IMR-90 (cell line): ENCODE measurements at places on chromosomes 11 and 22. TPM values are rescaled to one million over a fixed set of nuclear protein-coding genes. Genes with fewer than 3 reads are reported as not detected.

Gene GPR83
- 0.03 and 0.07 TPM in 2 replicates for polyA plus RNA-seq

Gene PAAF1
- polyA plus RNA-seq = 12.6 and 16.4 TPM in 2 replicates

Gene SLC22A25
- polyA plus RNA-seq = not detected in 2 replicates

DNA sequence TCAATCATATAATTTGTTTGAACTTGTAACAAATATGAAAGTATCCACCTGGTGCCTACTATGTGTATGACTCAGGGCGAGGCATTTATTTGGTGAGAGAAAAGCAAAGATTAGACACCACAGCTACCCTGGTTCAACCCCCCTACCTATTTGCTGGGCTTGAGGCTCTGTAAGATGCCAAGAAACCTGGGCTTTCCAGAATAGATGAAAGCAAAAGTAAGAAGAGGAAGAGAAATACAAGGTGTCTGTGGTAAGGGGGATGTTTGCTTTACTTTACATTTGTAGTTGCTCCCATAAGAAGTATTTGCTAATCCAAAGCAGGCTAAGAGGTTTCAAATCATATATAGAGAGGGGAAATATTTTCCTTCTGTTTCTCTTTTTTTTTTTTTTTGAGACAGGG is 61.7 kb downstream of the DDI1 start:
- DNase-seq = no peak

- no peak for DNase-seq
These were observed 576.0 kb downstream of the SOX6 start for GRCh38 chr11:15780382-15780781.

DNA sequence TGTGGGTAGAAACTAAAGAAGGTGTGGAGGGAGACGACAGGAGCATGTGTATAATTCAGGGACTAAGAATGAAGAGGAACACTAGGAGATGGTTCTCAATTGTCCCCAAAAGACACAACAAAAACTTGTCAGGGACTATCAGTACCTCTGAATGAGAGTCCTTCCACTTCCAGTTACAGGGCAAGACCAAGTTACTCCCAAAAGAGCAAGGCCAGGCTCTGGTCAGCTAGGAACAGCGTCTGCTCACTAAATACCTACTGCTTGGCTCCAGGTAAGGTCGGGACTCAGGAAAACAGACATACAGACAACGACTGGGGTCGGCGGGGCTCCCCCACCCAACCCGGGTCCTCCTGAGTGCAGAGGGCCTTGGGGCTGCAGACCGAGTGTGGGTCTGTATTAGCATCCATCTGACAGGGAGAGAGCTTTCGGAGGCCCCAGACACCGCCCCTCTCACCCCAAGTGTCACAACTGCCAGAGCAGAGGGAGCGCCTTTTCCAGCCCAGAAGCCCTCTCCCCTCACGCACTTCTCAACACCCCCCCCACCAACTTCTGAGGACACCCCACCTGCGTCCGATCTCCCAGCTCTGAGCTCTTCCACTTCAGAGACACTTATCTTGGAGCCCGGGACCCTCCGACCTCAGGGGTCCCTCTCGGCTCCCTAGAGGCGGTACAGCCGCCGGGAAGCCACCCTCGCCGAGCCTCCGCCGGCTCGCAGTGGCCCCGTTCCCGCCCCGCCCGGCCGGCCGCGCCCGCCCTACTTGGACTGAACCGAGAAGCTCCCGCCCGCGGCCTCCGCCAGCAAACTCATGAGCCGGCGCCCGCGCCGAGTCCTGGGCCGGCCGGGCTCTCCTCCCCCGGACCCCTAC is 522 bp downstream of the RHOG start:
- no peak for DNase-seq
